A549 treated with dexamethasone at 1 μM for 4 hours (cell line): ENCODE measurements at places on chromosomes 13 and 19. TPM values are rescaled to one million over a fixed set of nuclear protein-coding genes. Genes with fewer than 3 reads are reported as not detected.

Gene PEAK3
- 0.15 to 0.41 TPM (median 0.31 TPM) in 5 replicates for total RNA-seq

Gene PLEKHG2
- total RNA-seq = 60.4 to 147 TPM (median 118 TPM) in 5 replicates

Gene KCTD4
- not detected in 5 replicates for total RNA-seq

Gene CEACAM8
- not detected in 5 replicates for total RNA-seq

Gene PRSS57
- 0.14 TPM in 1 of 5 replicates, not detected in the others for total RNA-seq

Gene RFXAP
- 0.58 to 1.0 TPM (median 0.77 TPM) in 5 replicates for total RNA-seq

Gene ZNF135
- not detected in 5 replicates for total RNA-seq

Gene SIGLECL1
- total RNA-seq = 0.08 TPM in 1 of 5 replicates, not detected in the others

Gene GTF3A
- total RNA-seq = 94.1 to 111 TPM (median 105 TPM) in 5 replicates

Gene OLFM2
- 7.8 to 11.7 TPM (median 10.4 TPM) in 5 replicates for total RNA-seq

Gene CYP2A6
- 0.07 TPM in 1 of 5 replicates, not detected in the others for total RNA-seq

Gene ERF
- 93.6 to 136 TPM (median 133 TPM) in 5 replicates for total RNA-seq

Gene NAPSA
- total RNA-seq = 0.32 to 1.1 TPM (median 0.84 TPM) in 5 replicates

Gene CEACAM4
- total RNA-seq = not detected in 5 replicates

Gene CYP4F2
- 0.04 to 0.24 TPM (median 0.08 TPM) in 4 of 5 replicates, not detected in the other for total RNA-seq

Gene ZNF700
- 0.16 to 0.27 TPM (median 0.23 TPM) in 5 replicates for total RNA-seq

Gene GSX1
- not detected in 5 replicates for total RNA-seq

Gene LIN7B
- total RNA-seq = 3.6 to 9.0 TPM (median 6.9 TPM) in 5 replicates
